ENCODE measurements at places on chromosomes 13 and 19. TPM values are rescaled to one million over a fixed set of nuclear protein-coding genes. Genes with fewer than 3 reads are reported as not detected.

- no peak for DNase-seq
Measured at GRCh38 chr13:46015366-46015765, 37.2 kb downstream of the ZC3H13 start.

GRCh38 chr13:31742097-31742734, 2.9 kb downstream of the RXFP2 start:
- DNase-seq = peak; percentile 8

GRCh38 chr19:16542910-16543472, 754 bp upstream of the CHERP start:
- DNase-seq = no peak

DNA sequence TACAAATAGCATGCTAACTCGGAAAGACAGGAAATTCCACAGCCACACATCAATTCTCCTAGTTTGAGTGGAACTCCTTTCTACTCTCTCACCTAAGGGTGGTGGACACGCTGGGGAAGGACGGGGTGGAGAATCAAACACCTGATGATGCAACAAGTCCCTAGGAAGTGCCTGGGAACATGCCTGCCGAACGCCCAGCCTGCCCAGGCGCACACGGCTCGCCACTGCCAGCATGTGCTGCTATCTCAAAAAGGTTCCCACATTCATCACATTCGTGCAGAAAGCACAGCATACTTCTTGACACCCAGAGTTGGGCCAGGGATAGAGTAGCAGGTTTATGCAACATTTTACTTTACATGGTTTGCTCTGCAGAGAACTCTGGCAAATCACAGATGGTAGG, 164.6 kb downstream of the ABCC4 start:
- no peak for DNase-seq

DNA sequence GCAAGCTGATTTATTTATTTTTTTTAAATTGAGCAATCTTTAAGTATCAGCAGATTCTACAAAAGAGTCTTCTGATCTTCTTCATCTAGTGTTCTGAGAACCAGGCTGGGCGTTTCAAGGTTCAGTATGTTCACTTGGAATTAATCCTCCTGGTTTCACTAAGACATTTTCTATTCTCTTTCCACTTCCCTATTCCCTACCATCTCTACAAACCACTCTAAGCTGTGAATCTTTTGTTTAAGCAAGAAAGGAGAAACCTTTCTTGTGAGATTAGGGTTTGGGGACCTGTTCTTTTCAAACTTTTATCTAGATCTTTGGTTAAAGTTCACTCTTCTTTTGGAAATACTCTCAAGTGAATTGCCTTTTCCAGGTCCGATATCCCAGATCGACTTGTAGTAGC, 59.3 kb downstream of the URI1 start:
- no peak for DNase-seq

GRCh38 chr19:8194528-8195267, 14.5 kb upstream of the CERS4 start:
- no peak for DNase-seq

DNA sequence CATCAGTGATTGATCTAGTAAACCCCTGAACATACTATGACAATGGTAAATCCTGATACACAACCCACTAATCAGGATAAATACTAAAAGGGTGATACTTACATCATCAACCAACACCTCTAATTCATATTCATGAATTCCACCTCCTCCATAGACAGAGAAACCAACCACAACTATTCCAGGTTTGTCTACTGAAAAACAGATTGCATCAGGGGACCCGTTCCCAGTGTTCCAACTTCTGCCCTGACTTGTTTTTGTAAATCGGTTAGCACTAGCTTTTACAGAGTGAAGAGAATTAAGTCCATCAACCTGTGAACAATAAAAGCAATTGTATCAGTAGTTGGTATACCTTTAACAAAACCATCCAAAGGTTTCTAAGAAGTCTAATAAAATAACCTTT, 149.2 kb downstream of the MYCBP2 start:
- DNase-seq = no peak

- DNase-seq = no peak
Measured at GRCh38 chr19:38250428-38250820, 5.8 kb downstream of the PPP1R14A start.

- peak; percentile 44 for DNase-seq
Measured at GRCh38 chr13:57632276-57633140, 964 bp downstream of the PCDH17 start.

- DNase-seq = no peak
Measured at GRCh38 chr19:56808717-56809392, 31.7 kb downstream of the PEG3 start.

DNA sequence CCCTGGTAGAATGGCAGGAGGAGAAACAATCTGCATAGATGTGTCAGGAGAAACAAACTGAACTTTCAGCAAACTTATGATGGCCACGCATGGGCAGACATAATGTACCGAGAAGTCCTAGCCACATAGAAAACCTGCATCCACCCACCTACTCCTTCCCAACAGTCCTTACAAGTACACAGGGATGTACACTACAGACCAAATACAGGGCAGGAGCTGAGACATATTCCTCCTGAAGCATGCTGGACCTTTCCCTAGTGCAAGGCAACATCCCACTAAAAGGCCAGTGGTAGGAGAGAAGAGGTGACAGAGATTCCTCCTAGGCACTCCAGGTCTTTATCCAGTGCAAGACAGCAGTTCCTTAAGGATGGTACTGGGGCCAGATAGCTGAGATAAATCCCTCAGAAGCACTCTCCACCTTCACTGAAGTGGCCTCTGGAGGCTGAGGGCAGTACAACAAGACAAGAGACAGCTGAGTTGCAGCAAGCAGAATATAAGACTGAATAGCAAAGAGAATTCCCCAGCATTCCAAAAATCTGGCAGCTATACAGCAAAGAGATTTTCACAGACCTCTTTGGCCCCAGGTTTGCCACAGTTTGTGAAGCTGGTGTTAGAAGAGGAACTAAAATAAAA, 18.3 kb downstream of the VWA8 start:
- DNase-seq = no peak

DNA sequence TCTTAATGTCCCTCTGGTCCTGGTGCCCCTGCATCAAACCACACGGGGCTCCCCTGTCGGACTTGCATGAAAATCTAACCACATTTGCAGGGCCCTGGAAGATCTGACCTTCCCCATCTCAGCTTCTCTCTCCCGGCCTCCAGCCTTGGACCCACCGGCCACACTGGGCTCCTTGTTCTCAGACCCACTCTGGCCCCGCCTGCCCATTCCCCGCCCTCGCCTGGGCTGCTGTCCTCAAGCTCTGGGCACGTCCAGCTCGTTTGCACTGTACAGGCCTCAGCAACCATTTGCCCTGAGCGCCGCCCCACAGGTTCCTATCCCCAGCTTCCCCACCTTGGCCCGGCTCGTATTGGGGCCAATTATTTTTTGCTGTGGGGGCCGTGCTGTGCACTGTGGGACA, 10.5 kb downstream of the MYO9B start:
- DNase-seq = peak; percentile 58

DNA sequence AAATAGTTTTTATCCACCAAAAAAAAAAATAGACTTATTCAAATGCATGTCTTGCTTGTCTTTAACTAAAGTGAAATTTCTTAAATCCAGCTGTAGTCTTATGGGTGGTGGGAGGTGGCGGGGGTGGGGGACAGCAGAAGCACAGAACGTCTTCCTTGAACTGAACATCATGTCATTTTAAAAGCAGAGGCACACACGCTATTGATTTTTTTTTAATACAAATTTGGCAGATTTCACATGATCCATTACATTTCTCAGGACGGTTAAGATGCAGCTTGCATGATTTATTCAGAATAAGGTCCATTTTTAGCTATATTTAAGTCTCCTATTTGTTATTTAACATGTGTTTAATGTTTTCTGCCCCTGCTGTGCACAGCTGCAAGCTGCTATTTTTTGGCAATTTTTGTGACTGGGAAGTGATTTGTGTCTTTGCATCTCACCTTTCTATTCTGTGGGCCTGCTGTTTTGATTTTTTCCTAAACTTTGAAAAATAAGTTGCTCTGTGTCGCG, 274.0 kb downstream of the TSHZ3 start:
- no peak for DNase-seq

GRCh38 chr19:5466072-5466471, 10.9 kb downstream of the ZNRF4 start:
- DNase-seq = no peak

GRCh38 chr19:49103331-49104085, 10.7 kb upstream of the LIN7B start:
- DNase-seq = no peak

- DNase-seq = no peak
Measured at GRCh38 chr13:26663791-26664190, 96.8 kb downstream of the GPR12 start.

GRCh38 chr19:18002347-18002850, 5.6 kb upstream of the ARRDC2 start:
- no peak for DNase-seq

DNA sequence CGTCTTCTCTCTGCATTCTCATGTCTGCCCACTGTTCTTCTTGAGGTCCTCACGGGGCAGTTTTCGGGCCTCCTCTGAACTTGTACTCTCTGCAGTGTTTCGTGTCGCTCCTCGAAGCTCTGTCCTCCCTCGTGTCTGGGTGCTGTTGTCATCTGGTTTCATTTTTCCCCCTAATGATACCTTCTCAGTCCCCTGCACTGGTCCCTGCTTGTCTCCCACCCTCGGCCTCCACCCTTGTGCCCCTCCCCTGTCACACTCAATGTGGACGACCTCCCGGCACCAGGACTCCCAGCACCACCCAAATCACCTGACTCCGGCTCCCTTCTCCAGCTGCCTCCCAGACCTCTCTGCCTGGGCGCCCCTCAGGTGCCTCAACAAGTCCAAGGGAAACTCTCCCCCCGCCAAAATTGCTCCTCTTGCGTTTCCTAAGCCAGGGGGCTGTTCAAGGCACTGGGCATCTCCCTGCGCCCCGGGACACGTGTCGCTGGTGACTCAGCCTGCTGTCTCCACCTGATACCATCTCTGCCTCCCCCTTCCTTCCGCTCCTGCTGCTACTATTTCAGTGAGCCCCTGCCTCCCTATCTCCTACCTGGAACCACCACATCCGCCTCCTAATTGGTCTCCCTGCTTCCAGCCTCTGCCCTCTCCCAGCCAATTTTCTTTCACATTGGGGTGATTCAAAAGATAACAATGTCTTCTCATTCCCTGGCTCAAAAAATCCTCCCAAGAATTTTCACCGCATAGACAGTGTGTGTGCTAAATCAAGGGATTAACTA, 49.5 kb downstream of the RFX2 start:
- no peak for DNase-seq

GRCh38 chr13:96746886-96747285, 247.4 kb downstream of the OXGR1 start:
- DNase-seq = no peak

Gene TEX29
- not detected for total RNA-seq

Gene TMEM38A
- 8.4 TPM for total RNA-seq

Gene ZNF560
- total RNA-seq = 0.31 TPM

Gene DOCK9
- 200 TPM for total RNA-seq

Gene ZNF723
- total RNA-seq = not detected

Gene FGF14
- total RNA-seq = 69.1 TPM

Gene RASGRP4
- 0.16 TPM for total RNA-seq

Gene ZNF345
- 17.8 TPM for total RNA-seq

Gene SPRY2
- total RNA-seq = 43.8 TPM

Data from occipital lobe (tissue), 3 donors.